ENCODE measurements at places on chromosomes 1 and 21.
A peak's percentile ranks its signal among the peaks of the same experiment; 100 is the strongest.

DNA sequence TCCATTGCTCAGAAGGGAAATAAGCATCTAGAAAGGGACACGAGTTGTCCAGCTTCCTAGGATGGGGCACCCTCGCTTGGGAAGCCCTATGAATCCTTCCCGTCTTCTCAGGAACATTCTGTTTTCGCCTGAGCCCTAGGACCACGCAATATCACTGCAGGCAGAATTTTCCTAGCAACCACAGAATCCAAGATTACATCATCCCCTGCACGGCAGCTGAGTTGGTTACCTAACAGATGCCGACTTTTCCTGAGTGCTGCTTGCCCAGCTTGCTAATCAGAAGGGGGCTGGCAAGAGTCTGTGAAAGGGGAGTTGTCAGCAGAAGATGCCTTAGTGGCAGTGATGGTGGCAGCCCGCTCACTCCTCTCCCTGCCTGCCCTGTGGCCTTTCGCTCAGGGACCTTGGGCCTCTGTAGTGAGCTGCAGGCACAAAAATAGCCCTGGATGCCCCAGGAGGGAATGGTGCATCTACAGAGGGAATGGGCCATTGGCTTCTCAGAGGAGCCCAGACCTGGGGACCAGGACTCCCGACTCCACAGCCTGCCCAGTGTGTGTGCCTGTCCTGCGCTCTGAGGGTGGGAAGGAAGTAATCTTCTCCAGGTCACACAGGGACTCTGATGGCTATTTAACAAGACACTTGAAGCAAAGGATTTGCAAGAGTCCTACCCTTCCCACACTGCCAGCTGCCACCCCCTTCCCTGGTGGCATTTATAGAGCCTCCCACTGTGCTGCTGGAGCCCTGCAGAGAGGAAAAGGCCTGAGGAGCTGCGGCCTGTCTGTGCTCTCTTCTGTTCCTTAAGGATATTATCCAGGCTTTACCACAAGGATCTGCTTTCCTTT lies 28.9 kb upstream of the CLSTN1 start:
- no peak for DNase-seq

- DNase-seq, result no peak
Observed at GRCh38 chr1:172321451-172321850, 99.0 kb upstream of the C1orf105 start.

DNA sequence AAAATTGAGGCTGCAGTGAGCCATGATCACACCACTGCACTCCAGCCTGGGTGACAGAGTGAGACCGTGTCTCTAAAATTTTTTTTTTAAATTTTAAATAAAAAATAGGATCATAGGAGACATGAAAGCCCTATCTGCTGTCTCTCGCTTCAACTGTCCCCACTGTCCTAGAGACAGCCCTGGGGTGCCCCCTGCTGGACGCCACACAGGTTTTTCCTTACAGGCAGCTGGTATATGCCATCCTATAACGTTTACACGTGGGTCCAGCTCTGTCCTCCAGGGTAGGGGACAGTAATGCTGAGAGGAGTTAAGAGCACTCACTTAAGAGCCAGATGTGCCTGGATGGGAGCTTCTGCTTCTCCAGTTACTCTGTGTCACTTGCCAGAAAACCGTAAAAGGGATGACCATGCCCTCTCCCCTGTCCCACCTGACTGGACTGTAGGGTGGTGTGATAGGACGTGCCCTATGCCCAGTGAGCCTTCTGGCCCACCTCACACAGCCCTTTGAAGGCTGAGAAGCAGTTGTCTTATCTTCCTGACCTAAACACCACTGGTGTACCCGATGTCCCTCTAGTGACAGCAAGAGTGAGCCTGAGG lies 8.5 kb downstream of the FBXO2 start:
- DNase-seq, result peak; percentile 90

DNA sequence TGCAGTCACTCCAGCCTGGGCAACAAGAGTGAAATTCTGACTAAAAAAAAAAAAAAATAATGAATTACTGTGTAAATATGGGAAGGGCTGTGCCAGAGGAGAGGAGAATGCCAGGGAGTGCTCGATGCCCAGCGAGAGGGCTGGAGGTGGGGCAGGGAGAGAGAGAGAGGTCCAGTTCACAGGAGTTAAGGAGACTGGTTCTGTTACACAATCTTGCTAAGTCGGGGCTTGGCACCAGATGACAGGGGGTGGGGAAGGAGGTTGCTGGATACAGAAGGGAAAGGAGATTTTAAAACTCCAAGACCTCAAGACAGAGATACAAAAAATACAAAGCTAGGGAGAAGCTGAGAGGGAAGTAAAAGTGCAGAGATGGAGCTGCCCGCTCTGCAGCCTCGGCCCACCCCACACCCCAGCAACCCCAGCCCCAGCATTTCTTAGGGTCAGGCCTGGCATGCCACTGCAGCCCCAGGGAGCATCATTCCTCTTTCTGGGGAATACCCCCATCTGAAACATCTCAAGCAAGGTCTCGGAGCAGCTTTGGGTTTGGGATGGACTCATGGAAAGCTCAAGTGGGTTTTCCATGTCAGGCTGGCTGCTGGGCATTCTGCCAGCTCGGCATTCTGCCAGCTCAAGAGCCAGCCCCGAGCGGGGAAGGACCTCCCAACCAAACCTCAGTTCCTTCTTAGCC lies 991 bp downstream of the SELENBP1 start:
- no peak for DNase-seq

- peak; percentile 64 for DNase-seq
Observed at GRCh38 chr1:70685300-70686286, 274.5 kb downstream of the CTH start.

DNA sequence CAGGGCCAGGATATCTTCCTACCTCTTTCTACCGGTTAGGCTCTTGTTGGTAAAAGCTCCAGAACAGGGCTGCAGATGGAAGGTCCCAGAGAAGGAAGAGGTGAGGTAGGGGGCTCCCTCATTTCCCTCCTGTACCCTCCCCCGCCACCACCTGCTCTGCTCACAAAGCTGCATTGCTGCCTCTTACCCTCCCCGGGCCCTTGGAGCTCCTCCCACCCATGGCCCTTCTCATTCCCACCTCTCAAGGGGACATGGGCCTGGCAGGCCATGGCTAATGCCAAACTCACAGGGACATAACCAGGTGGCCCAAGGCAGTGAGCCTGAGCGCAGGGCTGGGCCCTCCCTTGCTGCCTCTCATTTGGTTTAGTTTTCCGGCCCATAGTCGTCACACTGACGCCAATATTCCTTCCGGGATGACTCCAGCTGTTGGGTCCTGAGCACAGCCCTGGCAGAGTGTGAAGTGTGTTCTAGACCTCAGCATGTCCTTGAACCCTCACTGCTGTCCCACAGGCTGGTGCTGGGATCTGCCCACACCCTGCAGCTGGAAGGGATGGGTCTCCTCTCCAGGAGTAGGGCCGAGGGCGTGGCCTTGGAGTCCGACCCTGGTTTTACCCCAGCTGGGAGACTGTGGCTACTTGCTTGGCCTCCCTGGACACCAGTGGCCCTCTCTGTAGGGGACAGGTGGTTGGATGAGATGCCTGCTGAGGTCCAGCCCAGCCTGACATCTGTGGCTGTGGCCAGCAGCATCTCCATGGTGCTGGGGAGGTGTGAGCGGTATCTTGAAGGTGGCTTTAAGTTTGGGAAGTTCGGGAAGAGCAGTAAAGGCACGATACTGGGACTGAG lies 104.6 kb downstream of the ARHGEF10L start:
- DNase-seq, result no peak

- no peak for DNase-seq
Observed at GRCh38 chr1:241411056-241411775, 54.2 kb upstream of the RGS7 start.

GRCh38 chr1:207073906-207074820 lies 14.5 kb upstream of the C4BPB start:
- DNase-seq, result no peak
